ENCODE measurements at places on chromosomes 16 and 17.

DNA sequence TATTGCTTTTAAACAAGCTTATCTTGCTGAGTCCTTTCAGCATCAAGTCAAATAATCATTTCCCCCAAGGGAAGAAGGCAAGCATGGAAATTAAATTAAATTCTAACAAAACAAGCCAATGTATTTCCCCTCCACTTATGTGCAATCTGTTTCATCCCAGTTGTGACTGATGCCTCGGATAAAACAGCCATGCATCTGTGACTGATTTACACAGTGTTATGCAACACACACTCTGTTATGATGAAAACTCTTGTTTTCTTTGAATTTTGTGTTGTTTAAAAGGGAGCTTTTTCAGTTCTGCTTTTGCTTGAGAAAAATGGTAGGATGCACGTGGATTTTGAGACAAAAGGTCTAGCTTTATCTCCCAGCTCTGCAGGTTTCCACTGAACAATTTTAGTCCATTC is 32.6 kb downstream of the TMEM100 start:
- DNase-seq = no peak

GRCh38 chr17:48456589-48456988 is 26.6 kb upstream of the SKAP1 start:
- no peak for DNase-seq

DNA sequence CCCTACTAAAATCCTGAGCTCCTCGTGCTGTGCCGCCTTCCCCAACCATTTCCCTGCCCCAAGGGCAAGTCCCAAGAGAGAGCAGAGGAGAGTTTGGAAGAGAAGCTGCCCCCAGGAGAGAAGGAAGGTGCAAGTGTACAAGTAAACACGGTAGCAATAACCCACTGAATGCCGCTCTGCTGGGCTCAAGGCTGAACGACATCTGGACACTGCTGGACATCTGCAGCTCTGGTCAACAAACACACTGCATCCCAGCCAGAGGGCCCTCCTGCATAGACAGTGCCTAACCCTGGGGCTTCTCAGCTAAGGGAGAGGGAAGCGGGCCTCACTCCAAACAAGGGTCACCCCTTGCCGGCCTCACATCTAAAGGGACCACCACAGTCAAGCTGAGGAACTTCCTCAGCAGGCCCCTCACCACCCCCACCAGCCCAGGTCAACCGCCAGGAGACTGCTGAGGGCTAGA is 12.7 kb downstream of the JUP start:
- DNase-seq = peak; percentile 41

GRCh38 chr16:71792176-71792575 is 16.5 kb downstream of the AP1G1 start:
- DNase-seq = no peak

Measured in retina (tissue), 1 donor.